ENCODE measurements at places on chromosomes 7 and 10.
A peak's percentile ranks its signal among the peaks of the same experiment; 100 is the strongest.

- DNase-seq: no peak
Measured at GRCh38 chr10:42875798-42876341, 93.3 kb downstream of the BMS1 start.

DNA sequence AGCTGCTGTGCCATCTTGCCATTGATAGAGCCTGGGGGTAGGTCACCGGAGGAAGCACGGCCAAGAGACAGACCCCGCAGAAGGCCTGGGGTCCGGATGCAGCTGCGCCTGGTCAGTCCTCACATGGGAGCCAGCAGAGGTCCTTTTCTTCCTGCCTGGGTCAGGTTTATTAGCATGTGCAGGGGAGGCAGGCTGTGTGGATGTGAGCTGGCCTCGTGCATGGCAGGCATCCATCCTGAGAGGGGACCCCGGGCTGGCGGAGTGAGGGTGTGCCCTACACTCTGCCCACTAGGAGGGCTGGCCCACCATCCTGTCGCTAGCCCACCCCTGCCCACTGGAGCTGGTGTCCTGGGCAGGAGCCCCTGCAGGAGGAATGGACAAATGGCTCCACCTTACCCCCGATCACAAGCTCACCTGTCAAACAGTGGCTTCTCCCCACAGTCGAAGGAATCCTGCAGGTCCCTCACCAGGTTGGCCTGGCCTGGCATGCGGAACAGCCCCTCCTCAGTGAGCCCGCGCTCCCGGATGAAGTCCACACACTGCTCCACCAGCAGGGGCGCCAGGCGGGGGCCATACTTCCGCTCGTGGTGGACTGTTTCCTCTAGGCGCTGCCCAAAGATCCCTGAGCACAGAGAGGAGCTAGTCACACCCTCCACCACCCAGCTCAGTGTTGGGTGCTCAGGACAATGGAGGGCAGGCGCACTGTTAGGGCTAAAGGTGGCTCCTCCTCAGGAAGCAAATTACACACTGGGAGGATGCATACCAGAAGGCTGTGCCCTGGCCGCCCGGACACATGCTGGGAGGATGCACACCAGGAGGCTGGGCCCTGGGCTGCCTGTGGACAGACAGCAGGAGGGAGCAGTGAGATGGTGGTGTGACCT, 145.4 kb downstream of the ARHGAP22 start:
- no peak for DNase-seq

DNA sequence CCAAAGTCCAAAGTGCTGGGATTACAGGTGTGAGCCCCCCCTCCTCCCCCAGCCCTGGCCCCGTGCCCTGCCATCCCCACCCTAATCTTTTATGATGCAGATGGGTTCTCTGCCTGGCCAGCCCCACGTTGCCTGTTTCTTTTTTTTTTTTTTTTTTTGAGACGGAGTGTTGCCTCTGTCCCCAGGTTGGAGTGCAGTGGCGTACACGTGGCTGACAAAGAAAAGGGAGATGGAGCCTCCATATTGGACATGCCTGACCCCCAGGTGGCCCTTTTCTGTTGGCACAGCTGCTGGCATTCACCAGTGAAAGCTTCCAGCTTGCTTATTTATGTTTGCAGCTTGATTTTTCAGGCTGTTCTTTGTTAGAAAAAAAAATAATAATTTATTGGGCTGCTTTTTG, 235.3 kb downstream of the CCDC3 start:
- DNase-seq: no peak

DNA sequence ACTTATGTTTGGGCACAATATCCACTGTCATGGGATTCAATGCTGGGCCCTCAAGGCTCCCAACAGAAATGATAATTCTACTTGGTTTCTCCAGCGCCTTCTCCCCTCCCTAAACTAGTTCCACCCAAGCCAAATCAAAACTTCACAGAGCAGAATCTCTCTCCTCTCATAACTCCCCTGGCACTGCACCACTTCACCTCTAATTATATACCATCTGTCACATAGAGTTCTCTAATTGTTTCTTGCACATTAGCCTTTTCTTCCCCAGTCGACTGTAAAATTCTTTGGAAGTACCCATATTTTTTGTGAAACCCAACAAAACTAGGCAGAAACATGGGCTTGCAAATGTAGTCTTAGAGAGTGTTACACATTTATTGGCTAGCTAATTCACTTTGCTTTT, 8.1 kb downstream of the SGMS1 start:
- no peak for DNase-seq

DNA sequence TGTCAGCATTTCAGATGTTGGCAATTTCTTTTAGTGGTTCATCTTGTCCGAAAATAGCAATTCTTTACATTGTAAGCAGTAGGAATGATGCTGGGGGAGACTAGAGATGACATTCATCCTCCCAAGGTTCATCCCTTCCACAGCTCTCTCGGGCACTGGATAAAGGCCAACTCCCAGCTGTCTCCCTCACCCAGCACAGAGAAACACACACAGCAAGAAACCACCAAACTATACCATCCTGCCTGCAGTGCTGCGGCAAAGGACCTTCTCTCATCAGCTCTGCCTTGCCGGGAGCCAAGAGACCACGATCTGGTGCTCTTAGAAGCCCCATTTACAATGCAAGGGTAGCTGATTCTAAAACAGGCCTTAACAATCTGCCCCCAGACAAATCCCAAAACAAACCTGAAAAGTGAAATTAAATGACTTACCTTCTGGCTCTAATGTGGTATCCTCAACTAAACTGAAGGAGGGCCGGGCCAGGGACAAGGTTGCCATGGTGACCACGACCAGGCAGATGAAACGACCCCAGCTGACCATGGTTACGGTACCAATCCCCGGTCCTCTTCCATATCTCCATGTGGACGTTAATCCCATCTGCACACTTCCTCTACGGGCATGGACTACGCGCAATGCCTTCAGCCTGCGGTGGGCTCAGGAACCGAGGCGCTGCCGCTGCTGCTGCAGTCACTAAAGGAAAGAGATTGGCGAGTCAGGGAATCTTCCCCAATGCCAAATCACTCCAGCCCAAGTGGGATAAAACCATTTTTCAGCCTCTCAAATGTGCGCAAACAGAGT, 4.8 kb downstream of the FGFR2 start:
- no peak for DNase-seq

DNA sequence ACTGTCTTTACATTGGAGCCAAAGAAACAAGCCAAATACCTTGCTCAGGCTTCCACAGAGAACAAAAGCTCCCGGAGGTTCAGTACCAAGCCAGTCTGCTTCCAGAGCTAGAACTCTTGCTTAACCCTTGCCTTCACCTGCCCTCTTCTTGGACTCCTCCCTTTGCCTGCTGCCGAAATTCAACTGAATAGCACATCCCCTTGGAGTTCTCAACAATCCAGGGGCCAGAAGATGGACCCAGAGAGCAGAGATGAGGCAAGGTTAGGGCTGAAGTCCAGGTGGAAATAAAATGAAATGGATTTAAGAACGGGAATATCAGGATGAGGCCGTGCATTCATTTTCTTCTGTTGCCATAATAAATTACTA, 876 bp upstream of the PIK3AP1 start:
- DNase-seq: no peak

GRCh38 chr10:113450906-113451305, 101.9 kb upstream of the HABP2 start:
- no peak for DNase-seq

DNA sequence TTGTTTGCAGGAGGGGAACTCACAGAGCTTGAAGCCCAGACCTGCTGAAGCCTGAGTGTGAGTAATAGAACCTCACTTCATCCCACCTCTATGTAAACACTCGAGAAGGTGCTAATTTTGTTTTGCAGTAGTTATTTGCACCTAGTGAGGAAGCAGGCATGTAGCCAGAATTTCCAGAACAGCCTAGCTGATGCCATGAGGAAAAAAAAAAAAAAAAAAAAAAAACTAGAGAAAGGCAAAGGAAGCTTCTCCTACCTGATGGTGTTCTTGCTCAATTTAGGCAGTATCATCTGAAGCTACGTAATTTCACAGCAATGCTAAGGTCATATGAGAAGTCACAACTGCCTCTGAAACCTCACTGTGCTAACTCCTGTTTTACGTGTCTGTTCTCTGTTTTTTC, 13.6 kb upstream of the GPR37 start:
- no peak for DNase-seq

DNA sequence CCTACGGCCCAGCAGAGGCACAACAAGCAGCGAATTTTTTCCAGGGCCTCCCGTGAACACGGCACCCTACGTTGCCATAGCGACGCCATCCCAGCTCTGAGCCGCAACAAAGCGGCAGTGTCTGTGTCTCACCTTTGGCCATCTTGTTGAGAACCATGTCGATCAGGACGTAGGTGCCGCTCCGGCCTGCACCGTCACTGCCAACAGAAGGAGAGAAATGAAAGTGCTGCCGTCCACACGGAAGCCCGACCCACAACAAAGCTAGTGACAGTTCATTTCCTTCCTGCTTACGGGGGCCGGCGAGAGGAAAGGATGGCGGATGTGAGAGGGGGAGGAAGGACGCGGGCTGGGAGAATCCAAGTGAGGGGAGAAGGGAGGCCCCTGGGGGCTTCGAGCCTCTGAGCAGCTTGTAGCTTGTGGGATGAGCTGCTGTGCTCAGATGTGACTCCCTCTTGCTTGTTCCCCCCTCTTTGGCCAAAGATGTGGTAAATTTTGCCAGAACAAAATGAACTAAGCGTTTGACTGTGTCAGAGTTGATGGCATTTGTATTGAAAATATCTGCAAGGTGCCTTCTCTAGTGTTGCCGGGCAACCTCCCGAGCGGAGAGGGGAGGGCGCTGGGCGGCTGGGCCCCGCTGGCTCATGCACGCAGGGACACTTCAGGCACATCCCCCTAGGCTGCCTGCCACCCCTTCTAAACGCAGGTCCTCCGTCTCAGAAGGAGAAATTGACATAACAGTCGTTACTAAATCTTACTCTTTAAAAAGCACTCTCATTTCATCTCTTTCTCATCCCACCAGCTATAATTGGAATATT, 232.2 kb downstream of the DNAJB6 start:
- DNase-seq: peak; percentile 47

DNA sequence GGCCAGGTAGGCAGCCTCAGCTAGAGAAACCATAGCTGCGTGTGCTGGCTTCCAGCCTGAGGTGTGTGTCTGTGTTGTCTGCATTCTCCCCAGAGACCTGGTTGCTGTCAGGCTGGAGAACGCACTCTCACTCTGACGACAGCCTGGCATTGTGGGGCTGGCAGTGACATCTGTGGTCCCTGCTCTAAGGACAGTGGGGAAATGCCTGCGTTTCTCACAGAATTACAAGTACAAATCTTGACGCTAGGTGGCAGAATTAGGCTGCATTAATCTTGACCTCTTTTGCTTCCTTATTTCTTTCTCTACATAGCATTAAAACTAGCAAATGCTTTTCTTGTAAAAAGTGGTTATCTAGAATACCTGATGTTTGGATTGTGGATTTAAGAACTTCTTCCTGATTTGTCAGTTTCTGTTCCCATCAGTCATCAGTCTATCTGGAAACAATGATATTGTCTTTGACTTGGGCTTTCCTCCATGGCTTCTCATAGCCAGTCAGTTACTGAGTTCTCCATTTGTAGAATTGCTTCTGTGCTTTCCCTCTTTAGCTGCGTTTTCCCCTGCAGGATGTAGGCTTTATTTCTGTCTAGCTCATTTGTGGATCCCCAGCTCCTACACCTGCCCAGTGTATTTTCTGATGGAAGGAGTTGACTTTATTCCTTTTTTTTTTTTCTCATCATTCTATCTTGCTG, 86.0 kb downstream of the FANK1 start:
- DNase-seq: no peak

- DNase-seq: no peak
Measured at GRCh38 chr10:110492069-110492822, 5.5 kb upstream of the DUSP5 start.

- DNase-seq: no peak
Measured at GRCh38 chr10:35639021-35639727, 2.9 kb downstream of the FZD8 start.

GRCh38 chr7:7596176-7596575, 29.5 kb downstream of the MIOS start:
- no peak for DNase-seq

- no peak for DNase-seq
Measured at GRCh38 chr10:92305133-92306072, 14.4 kb downstream of the MARCHF5 start.

DNA sequence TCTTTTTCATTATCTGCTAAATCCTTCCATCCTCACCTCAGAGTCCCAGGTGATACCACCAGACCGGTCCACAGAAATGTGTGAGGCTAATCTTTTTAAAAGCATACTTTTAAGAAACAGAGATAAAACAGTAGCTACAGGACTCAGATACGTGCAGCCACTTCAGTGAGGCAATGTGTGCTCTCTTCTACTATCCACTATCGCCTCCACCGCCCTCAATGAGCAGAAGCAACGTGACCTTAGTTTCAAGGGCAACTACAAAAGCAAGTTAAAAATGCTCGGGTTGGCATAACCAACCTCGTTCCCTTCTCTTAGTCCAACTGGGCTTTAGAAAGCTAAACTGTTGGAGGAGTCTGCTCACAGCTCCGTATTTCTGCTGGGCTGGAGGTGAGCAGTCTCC, 4.2 kb downstream of the FGFR2 start:
- DNase-seq: no peak

- no peak for DNase-seq
Measured at GRCh38 chr7:131536361-131536849, 20.0 kb downstream of the PODXL start.

GRCh38 chr7:30430777-30431176, 47.8 kb downstream of the NOD1 start:
- no peak for DNase-seq

- peak; percentile 51 for DNase-seq
Measured at GRCh38 chr7:130490888-130491804, 739 bp upstream of the MEST start.

GRCh38 chr7:155338632-155339320, 41.1 kb downstream of the INSIG1 start:
- no peak for DNase-seq

DNA sequence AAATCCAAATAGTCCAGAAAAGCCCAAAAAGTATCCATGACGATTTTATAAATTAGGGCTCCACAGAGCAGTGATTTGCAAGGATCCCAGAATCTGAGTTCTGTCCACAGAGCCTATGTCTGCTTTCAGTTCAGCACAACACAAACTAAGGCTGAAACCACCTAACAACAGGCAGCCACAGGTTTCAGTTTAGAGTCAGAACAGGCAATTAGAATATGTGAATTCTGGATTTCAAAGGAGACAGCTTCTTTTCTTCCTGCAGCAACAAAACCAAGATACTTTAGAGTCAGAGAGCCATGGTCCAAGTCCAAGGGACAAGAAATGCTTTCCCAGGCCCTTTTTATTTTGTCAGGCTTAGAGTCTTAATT, 23.6 kb downstream of the IFIT3 start:
- no peak for DNase-seq

GRCh38 chr10:310976-311639, 175.9 kb downstream of the ZMYND11 start:
- no peak for DNase-seq

GRCh38 chr10:89985446-89985845, 284.1 kb downstream of the KIF20B start:
- no peak for DNase-seq

- no peak for DNase-seq
Measured at GRCh38 chr7:106731646-106732444, 70.9 kb upstream of the CCDC71L start.

- no peak for DNase-seq
Measured at GRCh38 chr7:146321301-146321700, 204.7 kb downstream of the CNTNAP2 start.

- no peak for DNase-seq
Measured at GRCh38 chr10:75012471-75012870, 99.0 kb upstream of the SAMD8 start.

- DNase-seq: peak; percentile 54
Measured at GRCh38 chr7:99112097-99112496, 31.8 kb downstream of the SMURF1 start.

- DNase-seq: no peak
Measured at GRCh38 chr7:31882187-31882586, 188.0 kb downstream of the PDE1C start.

- DNase-seq: no peak
Measured at GRCh38 chr10:80264081-80265056, 25.1 kb downstream of the MAT1A start.
